ENCODE measurements at places on chromosomes 5 and 9.

DNA sequence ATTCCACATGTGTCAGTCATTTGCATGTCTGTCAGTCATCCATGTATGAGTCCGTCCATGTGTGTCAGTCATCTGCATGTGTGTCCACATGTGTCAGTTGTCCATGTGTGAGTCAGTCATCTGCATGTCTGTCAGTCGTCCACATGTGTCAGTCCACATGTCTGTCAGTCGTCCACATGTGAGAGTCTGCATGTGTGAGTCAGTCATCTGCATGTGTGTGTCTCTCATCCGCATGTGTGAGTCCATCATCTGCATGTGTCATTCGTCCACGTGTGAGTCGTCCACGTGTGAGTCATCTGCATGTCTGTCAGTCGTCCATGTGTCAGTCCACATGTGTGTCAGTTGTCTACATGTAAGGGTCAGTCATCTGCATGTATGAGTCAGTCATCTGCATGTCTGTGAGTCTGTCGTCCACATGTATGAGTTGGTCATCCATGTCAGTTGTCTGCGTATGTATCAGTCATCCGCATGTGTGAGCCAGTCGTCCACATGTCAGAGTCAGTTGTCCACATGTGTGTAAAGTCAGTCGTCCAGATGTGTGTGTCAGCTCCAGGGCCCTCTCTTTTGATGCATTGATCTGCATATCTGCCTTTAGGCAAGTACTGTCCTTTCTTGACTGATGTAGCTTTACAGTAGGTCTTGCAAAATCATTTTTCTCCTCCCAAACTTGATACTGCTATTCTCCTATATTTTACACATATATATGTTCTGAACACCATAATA, 72.5 kb upstream of the CACNA1B start:
- no peak for DNase-seq

GRCh38 chr9:93108291-93109041, 12.4 kb downstream of the CARD19 start:
- no peak for DNase-seq

DNA sequence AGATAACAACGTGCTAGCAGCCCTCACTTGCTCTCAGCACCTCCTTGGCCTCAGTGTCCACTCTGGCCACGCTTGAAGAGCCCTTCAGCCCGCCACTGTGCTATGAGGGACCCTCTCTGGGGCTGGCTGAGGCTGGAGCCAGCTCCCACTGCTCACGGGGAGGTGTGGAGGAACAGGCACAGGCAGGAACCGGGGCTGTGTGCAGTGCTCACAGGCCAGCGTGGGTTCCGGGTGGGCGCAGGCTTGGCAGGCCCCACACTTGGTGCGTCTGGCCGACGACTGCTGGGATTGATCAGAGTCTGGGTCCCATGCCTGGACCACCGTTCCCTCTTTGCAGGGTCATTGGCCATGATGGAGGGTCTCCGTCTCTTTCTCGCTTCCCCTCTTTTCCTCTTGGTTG, 194.3 kb upstream of the GRAMD2B start:
- no peak for DNase-seq

DNA sequence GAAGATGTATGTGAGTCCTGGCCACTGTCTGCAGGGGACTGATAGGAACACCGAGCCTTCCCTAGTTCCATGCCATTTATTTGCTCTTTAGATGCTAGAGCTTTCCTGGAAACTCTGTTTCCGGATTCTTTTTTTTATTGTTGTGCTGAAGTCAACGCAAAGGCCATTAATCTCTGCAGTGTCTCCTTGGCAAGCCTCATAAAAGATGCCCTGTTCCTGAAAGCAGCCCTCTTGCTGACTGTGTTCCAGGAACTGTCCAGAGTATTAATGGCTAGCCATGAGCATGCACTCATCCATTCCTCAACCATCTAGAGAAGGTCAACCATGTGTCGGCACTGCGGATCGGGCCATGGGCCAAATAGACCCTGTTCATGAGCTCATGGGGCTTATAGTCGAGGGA, 42.9 kb upstream of the SMAD5 start:
- peak; percentile 40 for DNase-seq

- no peak for DNase-seq
Measured at GRCh38 chr9:132703336-132703735, 33.1 kb downstream of the GTF3C4 start.

DNA sequence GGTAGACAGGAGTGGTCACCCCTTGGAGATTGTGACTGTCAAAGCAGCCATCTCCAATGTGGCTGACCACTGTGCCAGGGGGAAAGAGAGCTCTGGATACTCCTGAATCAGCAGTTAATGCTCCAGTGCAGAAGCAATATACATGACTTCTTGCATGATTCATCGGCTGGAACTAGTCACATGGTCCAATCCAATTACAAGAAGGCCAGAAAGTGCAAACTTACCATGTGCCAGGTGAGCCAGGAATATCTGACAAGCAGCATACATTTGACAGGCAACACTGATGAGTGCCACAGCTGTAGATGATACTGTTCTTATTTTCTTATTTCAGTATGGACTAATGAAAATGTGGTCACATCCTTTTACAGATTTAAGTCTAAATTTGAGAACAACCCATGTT, 440.0 kb upstream of the MPDZ start:
- no peak for DNase-seq

- no peak for DNase-seq
Measured at GRCh38 chr9:15505921-15506320, 4.8 kb downstream of the PSIP1 start.

DNA sequence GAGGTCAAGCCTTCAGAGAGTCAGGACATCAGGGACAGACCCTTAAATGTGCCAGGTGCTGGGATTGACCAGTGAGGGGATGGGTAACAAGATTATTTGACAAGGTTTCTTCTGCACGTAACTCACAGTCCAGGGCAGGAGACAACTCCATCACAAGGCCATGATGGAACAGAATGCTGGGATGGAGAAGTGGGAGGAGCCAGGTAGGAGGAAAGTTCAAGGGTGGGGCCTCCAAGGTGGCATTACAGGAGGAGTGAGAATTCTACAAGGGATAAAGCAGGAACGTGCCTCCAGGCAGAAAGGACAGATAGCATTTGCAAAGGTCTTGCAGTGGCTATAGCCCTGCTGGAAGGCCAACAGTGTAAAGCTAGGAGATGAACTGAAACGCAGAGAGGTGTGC, 102.2 kb downstream of the FGF18 start:
- DNase-seq: no peak

DNA sequence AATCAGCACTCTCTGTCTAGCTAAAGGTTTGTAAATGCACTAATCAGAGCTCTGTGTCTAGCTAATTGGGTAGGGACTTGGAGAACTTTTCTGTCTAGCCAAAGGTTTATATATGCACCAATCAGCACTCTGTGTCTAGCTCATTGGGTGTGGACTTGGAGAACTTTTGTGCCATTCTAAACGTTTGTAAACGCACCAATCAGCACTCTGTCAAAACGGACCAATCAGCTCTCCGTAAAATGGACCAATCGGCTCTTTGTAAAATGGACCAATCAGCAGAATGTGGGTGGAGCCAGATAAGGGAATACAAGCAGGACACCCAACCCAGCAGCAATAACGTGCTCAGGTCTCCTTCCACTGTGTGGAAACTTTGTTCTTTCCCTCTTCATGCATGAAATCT, 298.6 kb upstream of the PTPRD start:
- DNase-seq: no peak

DNA sequence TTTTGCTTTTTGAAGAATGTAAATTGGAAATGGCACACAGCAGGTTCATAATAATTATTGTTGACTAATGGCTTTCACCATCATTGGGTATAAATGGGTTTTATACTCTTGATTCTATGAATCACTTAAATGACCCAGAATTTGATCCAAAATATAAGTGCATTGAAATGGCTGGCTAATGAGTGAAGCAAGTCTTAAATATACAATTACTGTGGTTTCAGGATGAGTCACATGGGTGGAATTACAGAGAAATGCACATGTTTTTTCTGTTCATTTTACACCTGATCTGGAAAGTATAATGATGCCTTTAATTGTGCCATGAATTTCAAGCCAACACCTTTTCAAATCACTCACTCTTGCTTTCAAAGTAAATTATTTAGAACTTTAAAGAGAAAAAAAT, 380.8 kb upstream of the CD180 start:
- DNase-seq: no peak

DNA sequence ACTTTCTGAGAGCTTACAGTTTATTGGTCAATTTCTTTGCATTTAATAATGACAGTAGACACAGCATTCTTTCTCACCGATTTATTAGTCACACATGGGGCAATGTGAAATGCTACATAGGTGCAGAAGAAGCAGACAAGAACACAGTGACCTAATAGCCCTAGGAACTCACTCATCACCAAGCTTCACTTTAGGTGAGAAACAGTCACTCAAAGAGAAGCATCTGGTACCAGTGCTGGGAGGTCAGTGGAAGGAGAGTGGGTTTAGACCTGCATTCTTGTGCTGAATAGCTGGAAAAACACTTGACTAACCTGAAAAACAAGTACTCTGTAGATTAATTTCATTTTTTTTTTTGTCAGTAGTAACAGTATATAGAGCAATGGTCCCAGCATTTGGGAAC, 179.6 kb downstream of the GRIA1 start:
- DNase-seq: peak; percentile 20

- DNase-seq: peak; percentile 96
Measured at GRCh38 chr9:469672-470551, 255.2 kb downstream of the DOCK8 start.

GRCh38 chr9:37309136-37309535, 113.4 kb upstream of the GRHPR start:
- DNase-seq: peak; percentile 2

GRCh38 chr9:133927041-133927440, 65.1 kb downstream of the VAV2 start:
- DNase-seq: no peak

DNA sequence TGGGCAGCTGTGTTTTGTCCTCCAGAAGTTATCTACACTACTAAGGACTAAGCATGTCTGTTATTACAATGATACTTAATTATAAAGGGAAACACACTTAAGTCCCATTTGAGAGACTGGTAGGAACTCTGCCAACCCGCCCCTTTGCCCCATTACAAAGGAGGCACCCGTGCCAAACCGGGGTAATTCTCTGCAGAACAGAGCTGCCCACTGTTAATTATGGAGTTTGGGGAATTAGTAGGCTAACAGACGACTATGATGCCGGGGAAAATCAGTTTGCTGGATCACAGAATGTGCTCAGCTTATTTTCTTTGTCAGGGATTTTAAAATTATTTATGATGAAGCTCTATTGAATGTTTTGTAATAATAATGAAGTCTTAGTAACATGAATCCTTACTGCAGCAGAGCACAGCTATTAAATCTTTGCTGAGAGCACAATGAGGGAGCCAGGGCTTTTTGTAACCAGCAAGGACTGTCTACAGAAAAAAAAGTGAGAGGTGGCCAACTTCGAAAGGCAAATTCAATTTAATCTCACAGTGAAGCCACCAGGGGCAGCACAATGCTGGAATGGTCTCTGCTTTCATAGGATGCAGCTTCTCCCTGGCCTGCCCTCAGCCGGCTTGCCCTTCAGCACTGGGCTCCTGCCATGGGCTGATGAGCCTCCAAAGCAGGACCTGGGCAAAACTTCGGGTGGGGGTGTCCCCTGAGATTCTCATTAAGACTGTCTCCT, 134.5 kb downstream of the GNAQ start:
- DNase-seq: no peak

GRCh38 chr9:70052768-70053167, 9.1 kb downstream of the MAMDC2 start:
- no peak for DNase-seq

- no peak for DNase-seq
Measured at GRCh38 chr5:74055486-74056106, 429.6 kb downstream of the ARHGEF28 start.

DNA sequence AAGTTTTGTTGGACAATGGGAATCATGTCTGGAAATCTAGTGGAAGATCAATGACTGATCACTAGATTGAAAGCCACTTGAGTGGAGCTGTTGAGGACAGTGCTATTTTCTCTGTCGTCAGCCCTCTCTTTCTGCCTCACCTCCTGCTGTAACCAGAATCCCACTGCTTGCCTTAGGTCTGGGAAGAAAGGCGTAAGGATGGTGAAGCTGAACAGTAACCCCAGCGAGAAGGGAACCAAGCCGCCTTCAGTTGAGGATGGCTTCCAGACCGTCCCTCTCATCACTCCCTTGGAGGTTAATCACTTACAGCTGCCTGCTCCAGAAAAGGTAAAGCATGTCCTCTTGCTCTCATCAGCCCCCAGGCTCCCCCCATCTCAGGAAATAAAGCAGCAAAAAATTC, 1.1 kb downstream of the NSG2 start:
- DNase-seq: no peak

DNA sequence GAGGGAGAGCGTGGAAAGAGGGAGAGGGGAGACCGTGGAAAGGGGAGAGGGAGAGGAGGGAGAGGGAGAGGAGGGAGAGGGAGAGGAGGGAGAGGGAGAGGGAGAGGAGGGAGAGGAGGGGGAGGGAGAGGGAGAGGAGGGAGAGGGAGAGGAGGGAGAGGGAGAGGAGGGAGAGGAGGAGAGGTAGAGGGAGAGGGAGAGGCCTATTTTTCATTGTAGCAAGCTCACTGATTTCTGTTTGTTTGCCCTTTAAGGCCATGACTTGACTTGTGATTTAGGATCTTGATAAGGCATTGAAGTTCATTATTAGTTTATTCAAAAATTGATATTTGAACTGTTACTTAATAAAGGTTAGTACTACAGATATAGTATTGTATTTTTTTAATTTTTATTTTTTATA, 52.4 kb downstream of the DMXL1 start:
- no peak for DNase-seq

DNA sequence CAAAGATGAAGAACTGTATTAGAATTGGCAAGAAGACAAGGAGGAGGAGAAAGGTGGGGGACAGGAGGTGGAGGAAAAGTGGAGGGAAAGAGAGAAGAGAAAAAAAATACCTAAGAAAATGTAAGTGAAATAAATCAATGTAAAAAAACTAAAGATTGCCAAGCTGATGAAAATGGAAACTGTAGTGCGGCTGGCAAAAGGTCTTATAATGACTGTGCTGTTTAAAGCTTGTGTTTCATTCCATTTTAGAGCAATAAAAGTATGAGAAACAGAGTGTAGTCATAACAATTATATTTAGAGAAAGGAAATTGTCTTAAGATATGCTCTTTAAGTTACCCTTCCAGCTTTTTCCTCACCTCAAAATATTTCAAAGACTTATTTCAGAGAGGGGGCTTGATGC, 670.5 kb upstream of the SEMA6A start:
- no peak for DNase-seq

DNA sequence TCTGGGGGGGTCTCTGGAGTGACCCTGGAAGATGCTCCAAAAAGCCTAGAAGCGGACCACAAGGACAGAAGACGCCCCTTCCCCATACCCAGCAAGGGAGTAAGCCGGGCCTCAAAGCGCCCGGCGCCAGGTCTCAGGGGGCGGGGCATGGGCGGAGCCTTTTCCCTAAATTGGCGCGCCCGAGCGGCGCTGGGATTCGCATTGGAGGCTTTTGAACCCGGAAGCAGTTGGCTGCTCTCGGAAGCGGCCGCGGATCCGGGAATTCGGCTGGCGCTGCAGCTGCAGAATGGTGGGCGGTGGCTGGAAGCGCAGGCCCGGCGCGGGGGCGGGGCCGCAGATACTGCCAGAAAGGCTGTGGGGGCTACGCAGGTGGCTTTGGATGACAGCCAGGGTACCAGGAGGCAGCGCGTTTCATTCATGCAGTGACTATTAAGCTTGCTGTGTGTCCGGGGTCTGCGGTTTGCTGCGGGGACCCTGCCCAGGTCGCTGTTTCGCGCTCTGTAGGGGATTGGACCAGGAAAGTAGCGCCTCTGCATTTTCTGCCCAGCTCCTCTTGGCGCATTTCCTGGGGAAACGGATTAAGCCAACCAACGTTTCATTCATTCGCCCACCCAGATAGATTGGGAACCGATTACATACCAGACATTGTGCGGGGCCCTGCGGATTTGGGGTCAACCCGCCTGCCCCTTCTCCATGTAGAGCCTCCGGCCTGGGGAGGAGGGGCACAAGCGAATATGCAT, 83.0 kb upstream of the FREM1 start:
- peak; percentile 94 for DNase-seq

- no peak for DNase-seq
Measured at GRCh38 chr5:131854134-131854533, 57.3 kb upstream of the FNIP1 start.
